ENCODE measurements at places on chromosomes 3 and 15. TPM values are rescaled to one million over a fixed set of nuclear protein-coding genes. Genes with fewer than 3 reads are reported as not detected.

DNA sequence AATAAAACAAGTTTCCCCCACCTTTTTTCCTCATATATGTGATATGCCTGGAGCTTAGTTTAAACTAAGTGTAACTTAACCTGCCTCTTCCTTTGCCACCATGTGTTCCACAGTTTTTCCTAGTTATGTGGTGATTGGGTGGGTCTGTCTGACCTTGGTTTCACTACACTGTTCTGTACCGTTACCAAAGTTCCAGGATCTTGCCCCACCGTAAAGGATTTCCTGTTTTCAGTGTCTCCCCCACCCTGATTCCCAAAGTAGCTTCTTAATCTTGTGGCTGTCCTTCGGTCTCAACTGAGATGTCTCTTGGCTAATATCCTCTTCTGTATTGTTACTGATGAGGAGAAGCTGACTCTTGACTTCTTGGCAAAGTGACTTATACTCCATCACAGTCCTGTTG, 6.4 kb upstream of the MGA start:
- H3K4me3 ChIP-seq = no peak overlapping the region
- H3K4me1 ChIP-seq = no peaks in the 10 kb centered on the region
- no peak for DNase-seq

Gene PROS1
- polyA plus RNA-seq = 5.4 TPM

DNA sequence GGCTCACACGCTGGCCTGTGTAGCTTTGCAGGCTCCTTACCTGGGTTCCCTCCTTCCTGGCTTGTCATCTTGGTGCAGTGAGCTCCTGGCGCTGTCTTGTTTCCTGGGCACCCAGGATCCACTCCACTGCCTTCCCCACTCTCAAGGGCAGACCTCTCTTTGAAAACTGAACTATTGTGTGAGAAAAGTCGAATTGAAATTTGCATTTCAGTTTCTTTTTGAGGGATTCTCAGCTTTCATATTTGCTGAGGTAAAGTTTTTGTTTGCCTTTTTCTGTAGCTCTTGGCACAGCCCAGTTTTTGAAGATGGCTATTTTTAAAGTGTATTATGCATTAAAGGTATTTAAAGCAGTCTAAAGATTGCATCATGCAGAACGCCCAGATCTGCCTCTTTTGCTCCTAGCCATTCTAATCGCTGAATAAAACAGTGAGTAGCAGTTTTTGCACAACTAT, 70.1 kb downstream of the CCK start:
- DNase-seq = no peak
- H3K27ac ChIP-seq = no peak overlapping the region
- no peaks in the 10 kb centered on the region for H3K27me3 ChIP-seq
- H3K4me1 ChIP-seq = peaks cover 20% of the 10 kb centered on the region
- no peak overlapping the region for H3K4me3 ChIP-seq
- peaks cover 29% of the 10 kb centered on the region for H3K36me3 ChIP-seq

Gene COL6A6
- polyA plus RNA-seq = 0.25 TPM

DNA sequence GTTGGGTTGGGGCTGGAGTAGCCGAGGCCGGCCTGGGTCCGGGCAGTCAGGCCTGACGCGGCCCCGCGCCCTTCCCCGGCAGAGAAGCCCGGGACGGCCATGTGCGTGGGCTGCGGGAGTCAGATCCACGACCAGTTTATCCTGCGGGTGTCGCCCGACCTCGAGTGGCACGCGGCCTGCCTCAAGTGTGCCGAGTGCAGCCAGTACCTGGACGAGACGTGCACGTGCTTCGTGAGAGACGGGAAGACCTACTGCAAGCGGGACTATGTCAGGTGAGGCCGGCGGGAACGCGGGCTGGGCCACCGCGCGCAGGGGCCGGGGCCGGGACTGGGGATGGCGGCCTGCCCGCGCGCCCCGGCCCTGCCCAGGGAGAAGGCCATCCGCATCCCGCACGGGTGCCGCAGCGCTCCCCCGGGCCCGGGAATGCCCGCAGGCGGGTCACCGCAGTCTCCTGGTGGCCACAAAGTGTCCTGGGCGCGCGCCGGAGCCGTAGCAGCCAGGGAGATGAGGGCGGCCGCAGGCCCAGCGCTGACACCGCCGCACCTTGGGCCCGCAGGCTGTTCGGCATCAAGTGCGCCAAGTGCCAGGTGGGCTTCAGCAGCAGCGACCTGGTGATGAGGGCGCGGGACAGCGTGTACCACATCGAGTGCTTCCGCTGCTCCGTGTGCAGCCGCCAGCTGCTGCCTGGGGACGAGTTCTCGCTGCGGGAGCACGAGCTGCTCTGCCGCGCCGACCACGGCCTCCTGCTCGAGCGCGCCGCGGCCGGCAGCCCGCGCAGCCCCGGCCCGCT, 1.3 kb downstream of the ISL2 start:
- H3K4me3 ChIP-seq = peak overlapping the region; percentile 0
- peaks cover 53% of the 10 kb centered on the region for H3K4me1 ChIP-seq
- DNase-seq = no peak
- peaks cover 100% of the 10 kb centered on the region for H3K27me3 ChIP-seq

GRCh38 chr3:1955170-1955569, 143.5 kb upstream of the CNTN4 start:
- H3K4me1 ChIP-seq = no peaks in the 10 kb centered on the region
- H3K27ac ChIP-seq = no peak overlapping the region
- no peaks in the 10 kb centered on the region for H3K36me3 ChIP-seq
- H3K27me3 ChIP-seq = no peaks in the 10 kb centered on the region

- peaks cover 35% of the 10 kb centered on the region for H3K4me1 ChIP-seq
- H3K4me3 ChIP-seq = no peak overlapping the region
- DNase-seq = no peak
- H3K27me3 ChIP-seq = peaks cover 3% of the 10 kb centered on the region
These were observed 86.7 kb downstream of the IQSEC1 start for GRCh38 chr3:12986521-12986920.

GRCh38 chr3:14329116-14329830, 73.1 kb upstream of the SLC6A6 start:
- DNase-seq = no peak
- H3K27ac ChIP-seq = peak overlapping the region; percentile 48
- H3K4me3 ChIP-seq = no peak overlapping the region

- H3K27me3 ChIP-seq = no peaks in the 10 kb centered on the region
- DNase-seq = no peak
- H3K36me3 ChIP-seq = no peaks in the 10 kb centered on the region
- H3K4me3 ChIP-seq = no peak overlapping the region
- no peaks in the 10 kb centered on the region for H3K4me1 ChIP-seq
- no peak overlapping the region for H3K27ac ChIP-seq
These were observed 591.7 kb downstream of the RSL24D1 start for GRCh38 chr15:54605043-54605442.

- H3K27me3 ChIP-seq = no peaks in the 10 kb centered on the region
- DNase-seq = no peak
- no peaks in the 10 kb centered on the region for H3K4me1 ChIP-seq
- no peak overlapping the region for H3K27ac ChIP-seq
These were observed 42.1 kb upstream of the RARB start for GRCh38 chr3:25385807-25386460.

GRCh38 chr3:98779541-98780335, 16.6 kb downstream of the ST3GAL6 start:
- H3K27ac ChIP-seq = no peak overlapping the region
- no peak overlapping the region for H3K4me3 ChIP-seq
- no peaks in the 10 kb centered on the region for H3K27me3 ChIP-seq
- peaks cover 29% of the 10 kb centered on the region for H3K36me3 ChIP-seq
- DNase-seq = no peak

Gene BCL2A1
- polyA plus RNA-seq = 25.5 TPM

GRCh38 chr3:71062037-71062932, 521.2 kb downstream of the FOXP1 start:
- H3K4me3 ChIP-seq = no peak overlapping the region
- H3K4me1 ChIP-seq = peaks cover 20% of the 10 kb centered on the region
- H3K27ac ChIP-seq = no peak overlapping the region
- no peaks in the 10 kb centered on the region for H3K36me3 ChIP-seq

- no peak overlapping the region for H3K27ac ChIP-seq
- no peaks in the 10 kb centered on the region for H3K4me1 ChIP-seq
- no peak for DNase-seq
- no peak overlapping the region for H3K4me3 ChIP-seq
- no peaks in the 10 kb centered on the region for H3K27me3 ChIP-seq
These were observed 319 bp upstream of the TP63 start for GRCh38 chr3:189630767-189631372.

- H3K27me3 ChIP-seq = no peaks in the 10 kb centered on the region
- H3K4me3 ChIP-seq = no peak overlapping the region
- no peaks in the 10 kb centered on the region for H3K4me1 ChIP-seq
- H3K36me3 ChIP-seq = no peaks in the 10 kb centered on the region
- H3K27ac ChIP-seq = no peak overlapping the region
These were observed 17.3 kb downstream of the PP2D1 start for GRCh38 chr3:19994796-19995195.

DNA sequence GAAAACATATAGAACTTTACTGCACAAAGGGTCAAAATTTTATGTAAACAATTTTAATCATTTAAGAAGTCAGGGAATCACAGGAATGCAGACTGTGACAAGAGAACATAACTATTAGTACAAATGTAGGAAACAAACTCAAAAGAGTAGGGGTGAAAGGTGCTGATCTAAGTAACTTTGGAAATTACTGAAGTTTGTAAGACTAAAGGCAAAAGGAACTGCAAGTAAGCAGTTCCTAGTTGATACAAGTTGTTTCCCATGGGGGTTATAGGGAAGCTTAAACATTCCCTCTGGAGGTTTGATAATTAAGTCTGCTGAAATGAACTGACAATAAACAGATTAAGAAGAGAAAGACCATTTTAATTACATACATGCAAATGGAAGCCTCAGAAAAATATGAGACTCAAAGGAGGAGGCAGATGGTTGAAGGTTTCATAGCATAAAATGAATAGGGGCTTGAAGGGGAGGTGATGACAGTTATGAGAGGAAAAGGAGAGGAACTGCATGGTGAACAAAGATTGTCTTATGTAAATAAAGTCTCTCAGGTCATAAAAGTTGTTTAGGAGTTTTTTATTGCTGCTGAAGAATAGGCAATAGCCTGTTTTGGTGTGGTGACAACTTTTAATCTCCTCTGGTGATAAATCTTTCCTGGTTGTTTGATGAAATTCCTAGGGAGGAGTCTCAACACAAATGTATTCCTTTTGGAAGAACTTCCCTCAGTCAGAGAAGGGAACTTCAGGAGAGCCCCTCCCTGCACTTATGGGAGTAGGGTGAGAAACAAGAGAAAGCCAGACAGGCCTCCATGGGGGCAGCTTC, 17.1 kb downstream of the SETMAR start:
- DNase-seq = no peak
- H3K4me1 ChIP-seq = no peaks in the 10 kb centered on the region
- H3K36me3 ChIP-seq = peaks cover 7% of the 10 kb centered on the region
- no peaks in the 10 kb centered on the region for H3K27me3 ChIP-seq

DNA sequence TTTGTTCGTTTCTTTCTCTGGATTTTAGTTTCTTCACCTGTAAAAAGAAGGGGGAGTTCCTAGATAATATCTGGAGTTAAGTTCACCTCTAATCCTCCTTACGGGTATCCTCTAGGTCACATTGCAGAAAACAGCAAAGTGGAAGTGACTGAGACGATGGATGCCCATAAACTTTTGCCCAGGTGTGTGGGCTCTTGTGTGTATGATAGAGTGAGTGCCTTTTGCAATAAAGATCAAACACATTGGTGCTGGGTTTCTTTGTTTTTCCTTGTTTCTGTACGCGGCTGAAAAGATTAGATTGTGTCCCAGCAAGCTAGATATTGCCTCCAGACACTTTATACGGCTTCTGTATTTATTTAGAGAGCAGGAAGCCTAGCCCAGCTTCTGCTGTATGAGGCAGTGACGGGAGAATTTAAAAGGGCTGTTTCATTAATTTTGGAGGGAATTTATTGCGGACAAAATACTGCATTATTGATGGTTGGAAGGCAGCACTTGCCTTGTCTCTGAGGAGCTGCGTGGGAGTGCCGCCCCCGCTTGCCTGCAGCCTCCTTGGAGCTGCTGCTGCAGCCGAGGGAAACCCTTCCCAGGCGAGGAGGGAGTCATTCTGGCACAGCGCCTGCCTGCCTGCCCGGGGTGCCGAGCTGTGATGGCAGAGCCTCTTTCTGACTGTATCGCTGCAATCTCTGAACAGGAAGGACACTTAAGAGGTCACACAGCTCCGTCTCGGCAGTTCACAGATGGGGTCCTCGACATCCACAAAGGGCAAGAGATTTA, 38.5 kb downstream of the PYDC2 start:
- H3K27ac ChIP-seq = no peak overlapping the region
- H3K4me1 ChIP-seq = no peaks in the 10 kb centered on the region
- H3K36me3 ChIP-seq = no peaks in the 10 kb centered on the region

Gene SERINC4
- 0.52 TPM for polyA plus RNA-seq

DNA sequence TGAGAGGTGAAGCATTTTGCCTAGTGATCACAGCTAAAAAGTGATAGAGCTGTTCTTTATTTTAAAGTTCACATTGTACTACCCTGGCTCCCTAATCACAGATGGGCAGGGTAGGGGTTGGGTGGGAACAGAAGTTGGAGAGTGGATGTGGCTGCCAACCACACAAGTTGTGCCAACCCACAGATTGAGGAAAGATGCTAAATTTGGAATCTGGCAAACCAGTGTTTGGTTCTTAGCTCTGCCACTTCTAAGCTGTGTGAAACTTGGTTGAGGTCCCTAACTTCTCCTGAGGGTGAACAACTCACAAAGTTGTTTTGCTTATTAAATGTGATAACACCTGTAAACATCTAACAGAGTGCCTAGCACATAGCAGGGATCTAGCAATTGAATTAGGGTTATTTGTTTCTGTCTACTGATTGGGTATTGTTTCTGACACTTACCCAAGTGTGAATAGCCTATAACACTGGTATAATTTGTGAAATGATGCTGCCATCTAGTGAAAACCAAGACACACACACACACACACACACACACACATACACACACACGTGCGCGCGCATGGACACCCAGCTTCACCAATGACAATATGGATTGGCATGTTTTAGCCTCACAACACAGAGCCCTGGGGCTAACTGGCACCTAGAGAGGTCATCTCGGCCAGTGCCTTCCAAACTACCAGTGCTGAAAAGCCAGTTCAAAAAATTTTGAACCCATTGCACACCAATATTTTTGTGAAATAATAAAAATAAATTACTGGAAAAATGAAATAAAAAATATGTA, 25.3 kb downstream of the ADGRG7 start:
- peak; percentile 18 for DNase-seq
- H3K4me1 ChIP-seq = no peaks in the 10 kb centered on the region
- H3K36me3 ChIP-seq = no peaks in the 10 kb centered on the region
- no peak overlapping the region for H3K27ac ChIP-seq
- H3K4me3 ChIP-seq = no peak overlapping the region
- H3K27me3 ChIP-seq = no peaks in the 10 kb centered on the region

Gene ILDR1
- 2.1 TPM for polyA plus RNA-seq

Data from thymus (tissue), 14 donors.